Activated CD4-positive, alpha-beta memory T cell treated with anti-CD3 and anti-CD28 coated beads for 36 hours (primary cell): ENCODE measurements at places on chromosomes 4 and X. TPM values are rescaled to one million over a fixed set of nuclear protein-coding genes. Genes with fewer than 3 reads are reported as not detected.

- DNase-seq = no peak
Observed at GRCh38 chr4:99947608-99948007, 1.2 kb upstream of the DNAJB14 start.

DNA sequence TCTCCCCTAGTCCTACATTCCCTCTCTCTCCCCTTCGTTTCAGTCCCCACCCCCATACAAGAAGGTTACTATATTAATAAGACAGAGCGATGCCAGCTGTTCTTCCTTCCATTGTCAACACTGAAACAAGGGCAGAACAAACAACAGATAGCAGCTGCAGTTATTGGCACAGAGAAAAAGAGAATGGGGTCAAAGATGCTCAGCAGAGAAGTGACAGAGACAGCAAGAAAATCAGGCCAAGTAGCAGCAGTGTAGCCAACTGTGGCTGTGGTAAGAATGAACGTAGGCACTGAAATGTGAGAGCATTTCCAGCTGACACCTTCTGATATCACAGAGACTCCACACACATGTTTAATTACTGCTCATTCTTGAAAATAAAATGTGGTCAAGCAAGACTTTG, 641.8 kb downstream of the FSTL5 start:
- no peak for DNase-seq

- DNase-seq = peak; percentile 60
Observed at GRCh38 chr4:153652051-153652784, 31.9 kb upstream of the TLR2 start.

DNA sequence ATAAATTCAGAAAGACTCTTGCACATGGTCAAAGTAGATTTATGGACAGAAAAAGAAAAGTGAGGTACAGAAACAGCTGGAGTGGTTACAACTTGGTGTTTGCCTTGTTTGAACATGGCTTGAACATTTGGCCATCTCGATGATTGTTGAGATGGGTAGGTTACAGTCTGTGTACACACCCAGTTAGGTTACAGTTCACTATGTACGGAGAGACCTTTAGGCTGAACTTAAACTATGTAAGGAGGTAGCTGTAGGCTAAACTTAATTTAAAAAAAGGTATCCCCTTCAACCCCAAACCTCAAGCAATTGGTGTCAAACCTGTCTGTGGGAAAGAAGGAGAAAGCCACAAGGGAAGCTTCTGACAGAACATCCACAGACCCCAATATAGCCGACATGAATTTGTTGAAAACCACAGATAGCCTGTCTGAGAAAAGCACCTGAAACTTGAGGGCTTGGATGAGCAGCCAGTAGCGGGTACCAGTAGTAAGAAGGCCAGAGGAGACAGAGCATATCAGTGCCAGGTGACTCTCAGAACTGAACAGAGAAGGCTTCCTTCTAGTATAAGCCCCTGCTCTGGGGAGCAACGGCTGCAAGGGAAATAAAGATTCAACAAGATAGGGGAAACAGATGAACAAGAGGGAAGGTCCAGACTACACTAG, 247.9 kb upstream of the GALNTL6 start:
- DNase-seq = no peak

- no peak for DNase-seq
Observed at GRCh38 chr4:184598753-184599491, 50.3 kb downstream of the CASP3 start.

Gene CSAG3
- total RNA-seq = not detected

GRCh38 chr4:20317424-20317985, 65.8 kb downstream of the SLIT2 start:
- DNase-seq = no peak

Gene TRAM1L1
- total RNA-seq = not detected

- no peak for DNase-seq
Observed at GRCh38 chrX:47530049-47530448, 31.0 kb upstream of the ARAF start.

Gene ZNF81
- 7.2 TPM for total RNA-seq

GRCh38 chr4:86961605-86962295, 26.9 kb downstream of the AFF1 start:
- no peak for DNase-seq

- DNase-seq = peak; percentile 72
Observed at GRCh38 chr4:55321707-55322264, 24.3 kb upstream of the SRD5A3 start.

Gene SFRP2
- not detected for total RNA-seq

Gene SATL1
- total RNA-seq = not detected

DNA sequence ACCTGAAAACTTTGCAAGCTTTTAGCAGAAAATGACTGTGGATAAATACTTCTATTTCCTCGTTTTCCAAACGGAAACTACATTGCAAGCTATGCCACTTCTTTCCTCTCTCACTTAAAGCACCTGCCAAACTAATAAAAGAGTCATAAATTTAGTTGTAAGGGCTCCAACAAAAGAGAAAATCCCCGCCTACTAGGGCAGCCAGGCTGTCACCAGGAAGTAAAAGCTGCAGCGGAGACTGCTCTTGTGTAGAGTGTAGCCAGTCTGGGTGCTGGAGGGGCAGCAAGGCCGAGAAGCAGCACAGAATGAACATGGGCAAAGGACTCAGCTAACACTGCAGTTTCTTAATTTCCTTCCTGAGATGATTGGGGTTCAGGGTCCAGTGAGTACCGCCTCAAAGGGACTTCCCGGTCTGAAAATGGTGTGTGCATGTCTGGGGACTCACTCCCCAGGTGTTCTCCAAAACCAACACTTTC, 89.3 kb upstream of the MAML3 start:
- DNase-seq = no peak

DNA sequence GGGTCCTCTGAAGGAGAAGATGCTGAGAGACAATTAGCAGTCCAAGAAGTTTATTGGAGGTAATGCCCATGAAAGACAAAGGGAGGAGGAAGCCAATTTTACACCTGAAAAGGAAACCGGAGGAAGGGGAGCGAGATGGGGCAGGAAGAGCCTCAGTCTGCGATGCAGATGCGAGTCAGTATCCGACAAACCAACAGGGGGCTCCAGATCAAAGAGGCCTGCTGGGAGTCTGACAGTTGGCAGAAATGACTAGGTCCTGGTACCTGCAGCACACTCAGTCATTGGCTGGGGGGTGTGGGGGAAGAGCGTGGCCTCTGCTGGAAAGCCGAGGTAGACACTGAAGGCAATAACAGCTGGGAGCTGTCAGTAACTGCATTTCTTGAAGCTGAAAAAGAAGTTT, 231.1 kb upstream of the CENPE start:
- DNase-seq = peak; percentile 23

DNA sequence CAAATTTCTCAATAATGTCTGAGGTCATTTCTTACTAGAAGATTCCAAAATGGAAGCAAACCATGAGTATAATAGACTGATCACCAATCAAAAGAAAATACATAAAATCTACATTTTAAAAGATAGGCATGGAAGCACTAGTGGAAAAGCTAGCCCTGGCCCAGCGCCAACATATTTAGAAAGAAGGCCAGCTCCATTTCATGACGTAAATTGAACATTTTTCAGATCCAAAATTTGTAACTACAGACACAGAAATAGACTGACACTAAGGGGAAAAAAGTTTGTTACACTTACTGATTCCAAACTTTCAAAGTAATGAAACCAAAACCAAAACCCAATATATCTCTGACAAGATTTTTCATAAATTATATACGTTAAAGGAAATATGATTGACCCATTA, 117.7 kb downstream of the ADAMTS3 start:
- no peak for DNase-seq
